ENCODE measurements at places on chromosomes 13 and 19.

DNA sequence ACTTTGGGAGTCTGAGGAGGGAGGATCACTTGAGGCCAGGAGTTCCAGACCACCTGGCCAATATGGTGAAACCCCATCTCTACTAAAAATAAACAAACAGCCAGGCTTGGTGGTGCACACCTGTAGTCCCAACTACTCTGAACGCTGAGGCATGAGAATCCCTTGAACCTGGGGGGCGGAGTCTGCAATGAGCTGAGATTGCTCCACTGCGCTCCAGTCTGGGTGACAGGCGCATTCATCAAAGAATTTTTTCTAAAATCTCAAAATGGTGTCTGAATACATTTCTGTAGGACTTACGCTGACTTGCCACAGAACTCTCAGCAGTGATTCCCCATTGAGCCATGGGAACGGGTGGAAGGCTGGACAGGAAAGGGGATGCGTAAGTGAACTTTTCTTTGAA is 18.0 kb upstream of the ERVV-1 start:
- no peak for DNase-seq

DNA sequence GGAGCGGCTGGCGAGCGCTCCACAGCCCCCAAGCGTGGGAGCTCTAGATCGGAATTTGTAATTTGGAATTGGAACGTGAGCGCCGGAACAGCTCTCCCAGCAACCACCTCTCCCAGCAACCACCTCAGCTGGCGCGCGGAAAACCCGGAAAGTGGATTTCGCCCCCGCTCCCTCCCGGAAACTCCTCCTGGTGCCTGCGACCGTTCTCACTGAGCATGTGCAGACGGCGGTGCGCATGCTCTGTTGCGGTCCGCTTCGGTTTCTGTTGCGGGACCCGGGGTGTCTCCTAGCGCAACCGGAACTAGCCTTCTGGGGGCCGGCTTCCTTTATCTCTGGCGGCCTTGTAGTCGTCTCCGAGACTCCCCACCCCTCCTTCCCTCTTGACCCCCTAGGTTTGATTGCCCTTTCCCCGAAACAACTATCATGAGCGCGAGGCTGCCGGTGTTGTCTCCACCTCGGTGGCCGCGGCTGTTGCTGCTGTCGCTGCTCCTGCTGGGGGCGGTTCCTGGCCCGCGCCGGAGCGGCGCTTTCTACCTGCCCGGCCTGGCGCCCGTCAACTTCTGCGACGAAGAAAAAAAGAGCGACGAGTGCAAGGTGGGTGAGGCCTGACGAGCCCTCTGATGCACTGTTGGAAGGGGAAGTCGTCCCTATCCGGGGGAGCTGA is at the start of gene TM9SF2:
TSS of gene TM9SF2 (plus strand) at position 289 of the 664 bp plus-strand sequence. CDS start at position 424, 135 bp downstream.
- peak; percentile 99 for DNase-seq

GRCh38 chr13:111626371-111627305 is 306.2 kb downstream of the TEX29 start:
- DNase-seq: no peak

DNA sequence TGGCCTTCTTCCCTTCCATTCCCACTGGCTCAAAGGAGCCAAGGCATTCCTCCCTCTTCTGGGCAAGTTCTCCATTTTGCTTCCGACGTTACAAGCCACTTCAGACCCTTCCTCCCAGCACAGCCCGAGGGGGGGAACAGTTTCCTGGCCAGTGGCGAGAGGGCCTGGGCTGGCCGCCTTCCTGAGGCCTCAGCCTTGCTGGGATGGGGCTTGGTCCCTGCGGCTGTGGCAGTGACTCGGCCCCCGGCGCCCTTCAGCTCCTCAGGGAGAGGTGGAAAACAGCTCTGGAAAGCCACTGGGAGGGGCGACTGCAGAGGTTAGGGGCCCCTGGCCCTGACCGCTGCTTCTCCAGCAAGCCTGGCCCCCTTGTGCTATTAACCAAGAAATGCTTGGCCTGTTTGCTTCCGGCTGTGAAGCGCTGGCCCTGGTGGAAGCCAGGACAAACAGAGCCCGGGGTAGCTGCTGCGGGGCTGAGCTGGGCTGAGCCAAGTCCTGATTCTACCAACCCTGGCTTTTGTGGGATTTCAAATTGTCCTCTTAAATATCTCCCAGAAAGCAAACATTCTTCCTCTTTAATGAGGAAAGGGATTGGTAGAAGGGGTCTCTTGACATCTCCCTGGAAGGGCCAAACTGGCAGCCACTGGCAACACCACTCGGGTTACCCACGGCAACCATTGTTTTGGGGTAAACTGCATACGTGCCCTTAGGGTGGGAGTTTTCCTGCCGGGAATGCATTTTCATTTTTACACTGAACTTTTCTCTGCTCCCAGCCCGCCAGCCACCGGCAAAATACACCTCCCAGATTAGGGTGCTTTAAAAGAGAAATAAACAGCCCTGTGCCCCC is 38.7 kb downstream of the C13orf46 start:
- peak; percentile 70 for DNase-seq

- DNase-seq: no peak
Observed at GRCh38 chr13:108968566-108968965, 339.2 kb downstream of the MYO16 start.

GRCh38 chr13:62598708-62599107 is 1183.1 kb upstream of the PCDH20 start:
- no peak for DNase-seq

DNA sequence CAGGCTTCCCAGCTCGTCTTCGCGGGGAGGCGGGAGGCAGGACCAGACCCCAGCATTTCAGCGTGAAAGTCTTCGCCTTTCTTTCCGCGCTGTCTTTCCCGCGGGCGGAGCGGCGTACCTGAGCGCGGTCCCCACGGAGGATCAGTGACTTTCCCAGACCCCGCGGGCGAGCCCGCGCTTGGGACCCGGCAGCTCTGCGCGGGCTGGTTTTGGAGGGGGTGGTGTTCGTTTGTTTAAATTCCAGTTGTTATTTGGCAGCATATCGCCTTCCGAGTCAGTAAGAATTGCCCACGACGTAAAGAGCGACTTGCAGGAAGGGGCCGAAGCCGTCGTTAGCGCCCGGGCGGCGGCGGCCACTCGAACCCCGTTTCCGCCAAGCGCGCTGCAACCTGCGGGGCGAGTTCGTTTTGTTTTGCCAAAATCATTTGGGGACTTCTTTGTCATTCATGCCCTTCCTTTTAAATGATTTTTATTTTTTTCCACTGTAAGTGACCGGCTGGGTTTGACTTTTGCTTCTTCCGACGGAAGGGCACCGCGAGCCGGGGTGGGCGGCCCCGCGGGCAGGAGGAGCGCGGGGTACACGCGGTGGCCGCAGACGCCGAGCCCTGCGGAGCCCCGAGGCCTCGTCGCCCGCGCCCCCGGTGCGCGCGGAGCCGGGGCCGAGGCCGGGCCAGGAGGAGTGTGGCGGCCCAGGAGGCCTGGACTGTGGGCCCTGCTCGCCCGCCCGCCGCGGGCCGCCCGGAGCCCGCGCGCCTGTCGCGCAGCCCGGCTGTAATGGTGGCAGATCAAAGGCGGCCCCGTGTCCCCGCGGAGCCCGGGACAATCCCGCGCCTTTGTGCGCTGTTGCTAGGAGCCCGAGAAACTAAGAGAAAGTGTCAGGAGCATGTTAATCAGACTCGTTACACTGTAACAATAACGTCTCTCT is 75.9 kb downstream of the ZIC5 start:
- DNase-seq: no peak

GRCh38 chr13:104106705-104107393 is 1040.6 kb upstream of the SLC10A2 start:
- no peak for DNase-seq

DNA sequence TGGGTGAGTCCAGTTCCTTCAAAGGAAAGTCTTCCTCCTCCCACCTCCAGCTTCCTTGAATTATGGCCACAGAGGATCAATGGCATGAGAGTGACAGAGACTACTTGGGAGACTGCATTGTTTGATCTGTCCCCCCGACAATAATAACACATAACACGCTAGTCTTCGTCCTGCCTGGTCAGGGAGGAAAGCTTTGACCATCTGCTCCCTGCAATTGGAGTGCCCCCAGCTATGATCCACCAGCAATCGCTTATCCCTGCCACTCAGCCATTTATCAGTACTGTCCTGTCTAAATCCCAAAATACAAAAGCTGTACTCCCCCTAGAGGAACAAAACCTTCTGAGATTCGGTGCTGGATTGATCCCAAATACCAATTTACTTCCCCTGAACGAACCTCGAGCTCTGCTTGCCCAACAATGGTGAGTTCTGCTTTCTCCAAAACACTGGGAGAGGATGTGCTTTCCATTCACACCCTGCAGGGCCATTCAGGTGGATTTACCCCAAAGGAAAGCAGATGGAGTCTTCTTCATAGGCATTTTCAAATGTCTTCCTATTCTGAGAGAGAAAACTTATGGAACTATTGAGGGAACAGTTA is 466.7 kb downstream of the TSHZ3 start:
- no peak for DNase-seq

- DNase-seq: no peak
Observed at GRCh38 chr13:32986552-32986951, 29.7 kb upstream of the KL start.

GRCh38 chr13:95714142-95714832 is 37.3 kb downstream of the DNAJC3 start:
- no peak for DNase-seq

- DNase-seq: no peak
Observed at GRCh38 chr13:43300865-43301264, 277.5 kb downstream of the DNAJC15 start.

DNA sequence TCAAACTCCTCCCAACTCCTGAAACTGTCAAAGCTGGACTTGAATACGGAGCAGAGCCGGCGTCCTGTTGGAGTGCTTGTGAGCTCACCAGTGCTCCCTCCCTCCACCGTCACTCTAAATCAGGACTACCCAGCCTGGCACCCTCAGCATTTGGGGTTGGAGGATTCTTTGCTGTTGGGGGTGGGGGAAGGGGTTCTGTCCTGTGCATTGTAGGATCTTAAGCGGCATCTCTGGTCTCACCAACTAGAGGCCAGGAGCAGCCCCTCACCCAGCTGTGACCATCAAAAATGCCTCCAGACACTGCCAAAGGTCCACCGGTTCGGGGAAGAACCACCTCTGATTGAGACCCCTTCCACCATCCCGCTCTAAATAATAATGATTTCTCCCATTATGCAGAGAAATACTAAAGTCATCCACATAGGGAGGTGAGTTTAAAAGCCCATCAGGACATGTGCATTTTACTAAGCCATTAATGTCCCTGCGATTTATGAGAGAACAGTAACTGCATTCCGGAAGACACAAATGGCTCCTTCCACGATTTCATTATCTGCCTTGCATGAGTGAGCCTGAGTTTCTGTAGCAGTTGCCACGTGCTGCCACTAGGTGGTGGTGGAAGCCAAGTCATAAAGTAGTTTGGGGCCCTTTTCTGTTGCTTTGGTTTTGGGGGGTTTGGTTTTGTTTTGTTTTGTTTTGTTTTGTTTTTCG is 16.1 kb upstream of the USP29 start:
- DNase-seq: peak; percentile 84

DNA sequence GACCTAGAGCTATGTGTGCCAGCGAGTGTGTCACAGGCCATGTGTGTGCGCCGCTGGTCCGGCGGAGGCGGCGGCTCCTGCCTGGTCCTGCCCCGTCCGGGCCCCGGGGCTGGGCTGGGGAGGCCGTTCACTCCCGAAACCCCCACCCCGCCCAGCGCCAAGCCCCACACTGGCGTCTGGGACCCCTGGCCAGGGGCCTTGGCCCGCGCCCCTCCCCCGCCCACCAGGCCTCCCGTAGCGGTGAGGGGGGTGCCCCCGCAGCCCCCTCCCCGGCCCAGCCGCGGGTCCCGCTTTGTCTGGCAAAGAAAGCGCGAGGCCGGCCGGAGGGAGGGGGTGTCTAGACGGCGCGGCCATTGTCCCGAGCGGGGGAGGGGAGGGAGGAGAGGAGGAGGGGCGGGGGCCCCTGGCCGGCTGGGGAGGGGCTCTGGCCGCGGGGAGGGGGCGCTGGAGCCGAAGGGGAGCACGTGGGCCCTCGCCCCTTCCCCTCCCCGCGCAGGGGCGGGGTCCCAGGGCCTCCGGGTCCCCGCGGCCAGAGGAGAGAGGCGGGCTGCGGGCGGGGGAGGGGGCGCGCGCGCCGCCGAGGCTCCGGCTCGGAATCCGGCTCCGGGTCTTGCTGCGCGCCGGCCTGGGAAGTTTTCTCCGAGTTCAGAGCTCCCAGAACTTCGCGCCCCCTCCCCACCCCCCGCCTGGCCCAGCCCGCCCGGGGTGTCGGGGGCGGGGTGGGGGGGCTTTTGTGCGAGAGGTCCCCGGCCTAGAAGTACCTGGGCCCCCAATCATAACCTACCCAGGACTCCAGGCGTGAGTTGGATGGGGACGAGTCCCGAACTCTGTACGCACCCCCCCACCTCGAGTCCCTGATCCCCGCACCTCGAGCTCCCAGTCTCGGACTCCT is 888 bp downstream of the NOTCH3 start:
- peak; percentile 90 for DNase-seq

GRCh38 chr19:18091217-18091608 is 4.5 kb upstream of the IL12RB1 start:
- DNase-seq: no peak
